ENCODE measurements at places on chromosomes 13 and 19.
A peak's percentile ranks its signal among the peaks of the same experiment; 100 is the strongest.

DNA sequence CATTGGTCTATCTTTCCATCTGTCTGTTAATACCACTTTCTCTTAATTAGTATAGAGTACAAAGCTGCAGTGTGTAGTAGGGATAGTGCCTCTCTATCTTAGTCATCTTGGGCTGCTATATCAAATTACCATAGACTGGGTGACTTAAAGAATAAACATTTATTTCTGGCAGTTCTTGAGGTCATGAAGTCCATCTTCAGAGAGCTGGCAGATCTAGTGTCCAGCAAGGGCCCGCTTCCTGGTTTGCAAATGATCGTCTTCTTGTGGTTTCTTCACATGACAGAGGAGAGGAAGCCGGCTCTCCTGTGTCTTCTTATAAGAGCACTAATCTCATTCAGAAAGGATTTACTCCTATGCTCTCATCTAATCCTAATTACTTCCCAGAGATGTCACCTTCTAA, 6.1 kb downstream of the ZNF700 start:
- no peak for DNase-seq

- no peak for DNase-seq
Observed at GRCh38 chr19:58067240-58067912, 8.3 kb downstream of the ZNF135 start.

DNA sequence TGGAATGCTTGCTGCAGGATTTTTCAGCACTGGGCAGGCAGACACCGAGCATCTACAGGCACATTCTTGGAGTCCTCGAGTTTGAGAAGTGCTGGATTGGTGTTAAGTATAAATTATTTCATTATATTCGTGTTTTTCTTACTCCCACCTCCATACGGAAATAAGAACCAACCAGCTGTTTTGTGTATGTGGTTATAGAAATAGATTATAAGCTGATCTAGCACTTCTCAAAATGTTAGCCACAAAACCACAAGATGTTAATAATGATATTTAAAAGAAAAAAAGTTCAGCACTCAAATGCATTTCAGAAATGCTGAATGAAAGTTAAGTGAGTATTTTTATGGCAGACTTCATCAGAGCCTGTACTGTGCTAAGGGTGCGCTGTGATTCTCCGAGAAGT, 24.0 kb upstream of the TEX29 start:
- no peak for DNase-seq

GRCh38 chr13:50292081-50292480, 276.8 kb downstream of the KCNRG start:
- no peak for DNase-seq

GRCh38 chr19:42554046-42554575, 25.8 kb upstream of the CEACAM1 start:
- DNase-seq: no peak

- DNase-seq: no peak
Observed at GRCh38 chr19:29635963-29636362, 29.3 kb upstream of the PLEKHF1 start.

- DNase-seq: no peak
Observed at GRCh38 chr19:8163759-8164158, 14.4 kb upstream of the FBN3 start.

- DNase-seq: no peak
Observed at GRCh38 chr13:24822640-24823039, 58.7 kb downstream of the RNF17 start.

- DNase-seq: no peak
Observed at GRCh38 chr19:4598712-4599111, 39.2 kb upstream of the SEMA6B start.

GRCh38 chr19:15614507-15615379, at the start of gene CYP4F8:
Gene CYP4F8, plus strand, starts transcription at chr19:15615218. Its CDS starts 399 bp downstream, at chr19:15615617.
- no peak for DNase-seq

DNA sequence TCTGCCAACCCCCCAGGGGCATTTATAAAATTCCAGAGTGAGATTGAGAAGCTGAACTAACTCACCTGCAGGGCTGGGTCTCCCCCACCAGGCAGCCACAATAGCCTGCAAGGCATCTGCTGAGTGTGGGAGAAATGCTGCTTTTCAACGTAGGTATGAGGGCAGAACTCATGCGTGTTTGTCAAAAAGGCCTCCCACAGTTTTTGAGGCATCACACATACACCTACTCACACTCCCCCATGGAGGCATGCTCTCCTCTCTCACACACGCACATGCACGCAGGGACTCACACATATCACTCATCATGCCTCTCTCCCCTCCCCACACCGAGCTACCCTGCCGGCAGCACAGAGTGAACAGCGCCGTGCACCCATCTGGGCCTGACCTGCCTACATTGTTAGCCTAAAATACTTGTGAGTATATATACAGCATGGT, 390.5 kb downstream of the FGF9 start:
- DNase-seq: no peak

DNA sequence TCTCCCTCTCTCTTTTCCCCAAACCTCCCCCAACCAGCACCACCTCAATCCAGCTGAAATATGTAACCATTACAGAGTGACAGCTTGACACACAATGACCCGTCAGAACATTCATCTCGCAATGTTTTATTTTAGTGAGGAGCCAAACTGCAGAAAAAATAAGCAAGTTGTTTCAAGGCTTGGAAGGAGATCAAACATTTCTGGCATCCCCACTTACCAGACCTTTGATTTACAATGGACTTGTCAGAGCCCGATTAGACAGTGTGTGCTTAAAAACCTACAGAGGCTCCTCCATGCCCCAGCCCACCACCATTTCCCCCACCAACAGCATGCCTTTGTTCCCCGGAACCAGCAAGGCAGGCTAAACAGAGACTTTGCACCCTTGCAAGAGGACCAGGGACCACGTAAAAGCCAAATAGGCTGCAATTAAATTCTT, 382.8 kb upstream of the ZNF507 start:
- no peak for DNase-seq

- no peak for DNase-seq
Observed at GRCh38 chr13:27522847-27523246, 72.5 kb upstream of the MTIF3 start.

- no peak for DNase-seq
Observed at GRCh38 chr13:96769874-96770273, 224.4 kb downstream of the OXGR1 start.

- DNase-seq: no peak
Observed at GRCh38 chr13:20669162-20669561, 34.3 kb upstream of the IL17D start.

- no peak for DNase-seq
Observed at GRCh38 chr19:52206481-52206880, 16.6 kb downstream of the PPP2R1A start.

- no peak for DNase-seq
Observed at GRCh38 chr19:50668416-50668815, 19.2 kb downstream of the C19orf81 start.

- DNase-seq: no peak
Observed at GRCh38 chr13:44191504-44192171, 182.0 kb upstream of the SERP2 start.

DNA sequence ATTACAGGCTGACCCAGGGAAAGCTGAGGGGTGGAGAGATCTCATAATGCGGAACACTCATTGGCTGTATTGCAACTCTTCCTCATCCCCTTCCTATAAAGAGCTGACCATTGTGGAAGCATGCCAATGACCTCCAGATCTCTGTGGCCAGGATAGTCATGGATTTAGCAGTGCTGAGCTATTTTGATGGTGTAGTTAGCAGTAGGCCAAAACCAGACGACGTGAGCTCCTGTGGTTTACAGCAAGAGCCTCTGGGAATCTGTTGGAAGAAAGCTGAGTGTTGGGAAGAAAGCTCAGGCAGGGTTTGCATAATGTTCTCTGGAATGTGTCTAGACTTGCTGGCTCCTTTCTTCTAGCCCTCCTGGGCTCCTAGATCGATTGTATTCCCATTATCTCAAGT, 187.5 kb upstream of the GPC6 start:
- no peak for DNase-seq

- peak; percentile 54 for DNase-seq
Observed at GRCh38 chr19:46713781-46714443, 3.0 kb downstream of the PRKD2 start.

GRCh38 chr13:107067381-107067780, 499.4 kb upstream of the ARGLU1 start:
- DNase-seq: no peak

- no peak for DNase-seq
Observed at GRCh38 chr19:49746206-49746958, 16.7 kb downstream of the TSKS start.

- DNase-seq: no peak
Observed at GRCh38 chr13:108494991-108495645, 134.3 kb upstream of the MYO16 start.

DNA sequence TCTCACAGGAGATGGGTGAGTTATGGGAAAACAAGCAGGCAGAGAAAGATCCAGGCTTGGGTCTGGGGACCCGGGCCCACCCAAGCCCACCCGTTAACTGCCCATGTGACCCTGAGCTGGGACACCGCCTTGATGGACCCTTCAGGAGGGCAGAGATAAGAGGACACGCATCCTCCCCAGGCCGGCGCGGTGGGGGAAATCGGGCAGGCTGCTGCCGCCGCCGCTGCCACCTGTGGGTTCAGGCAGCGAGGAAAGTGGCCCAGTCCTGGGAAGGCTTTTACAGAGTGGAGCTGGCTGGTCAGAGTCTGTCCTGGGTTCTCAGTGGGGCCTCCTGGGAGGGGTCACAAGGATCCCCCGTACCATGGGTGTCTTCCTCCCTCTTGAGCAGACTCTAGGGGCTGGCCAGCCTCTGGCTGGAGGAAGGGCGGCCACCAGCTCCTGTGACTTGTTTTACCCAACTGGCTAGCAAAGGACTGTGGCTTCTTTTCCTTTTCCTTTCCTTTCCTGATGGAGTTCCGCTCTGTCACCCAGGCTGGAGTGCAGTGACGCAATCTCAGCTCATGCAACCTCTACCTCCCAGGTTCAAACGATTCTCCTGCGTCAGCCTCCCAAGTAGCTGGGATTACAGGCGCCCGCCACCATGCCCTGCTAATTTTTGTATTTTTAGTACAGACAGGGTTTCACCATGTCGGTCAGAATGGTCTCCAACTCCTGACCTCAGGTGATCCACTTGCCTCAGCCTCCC, 155.4 kb downstream of the KDM4B start:
- DNase-seq: no peak

DNA sequence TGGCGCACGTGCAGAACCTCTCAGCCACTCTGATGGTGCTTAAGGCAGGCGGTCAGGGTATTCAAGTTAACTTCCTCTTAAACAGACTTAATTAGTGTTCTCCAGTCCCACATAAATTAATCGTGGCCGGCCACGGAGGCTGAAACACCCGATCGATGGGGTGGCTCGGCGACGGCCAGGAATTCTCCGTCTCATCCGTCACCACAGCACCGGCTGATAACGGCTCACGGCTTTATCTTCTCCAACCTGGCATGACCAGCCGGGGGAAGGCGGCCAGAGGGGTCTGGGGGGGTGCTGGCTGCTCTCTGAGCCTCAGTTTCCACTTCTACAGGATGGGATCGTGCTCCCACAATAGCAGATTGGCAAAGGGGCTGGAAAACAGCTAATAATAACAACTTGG, 32.6 kb upstream of the TCF3 start:
- DNase-seq: no peak

DNA sequence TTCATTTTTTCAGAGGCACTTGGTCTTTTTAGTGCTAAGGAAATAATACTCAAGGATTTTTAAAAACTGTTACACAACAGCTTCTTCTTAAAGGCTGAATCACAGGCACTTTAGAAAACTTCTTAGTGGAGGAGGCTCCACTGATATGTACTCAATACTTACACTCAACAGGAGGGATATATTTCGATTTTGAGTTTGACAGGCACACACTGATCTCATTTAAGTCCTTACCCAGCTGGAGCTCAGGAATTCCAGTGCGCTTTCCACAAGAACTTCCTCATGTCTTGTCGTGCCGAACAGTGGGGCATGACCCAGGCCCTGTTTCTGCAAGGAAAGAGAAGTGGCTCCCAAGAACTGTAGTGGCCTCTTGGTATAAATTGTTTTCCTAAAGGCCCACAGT, 103.8 kb downstream of the RGCC start:
- no peak for DNase-seq

- DNase-seq: no peak
Observed at GRCh38 chr19:16398530-16399249, 73.1 kb downstream of the EPS15L1 start.

DNA sequence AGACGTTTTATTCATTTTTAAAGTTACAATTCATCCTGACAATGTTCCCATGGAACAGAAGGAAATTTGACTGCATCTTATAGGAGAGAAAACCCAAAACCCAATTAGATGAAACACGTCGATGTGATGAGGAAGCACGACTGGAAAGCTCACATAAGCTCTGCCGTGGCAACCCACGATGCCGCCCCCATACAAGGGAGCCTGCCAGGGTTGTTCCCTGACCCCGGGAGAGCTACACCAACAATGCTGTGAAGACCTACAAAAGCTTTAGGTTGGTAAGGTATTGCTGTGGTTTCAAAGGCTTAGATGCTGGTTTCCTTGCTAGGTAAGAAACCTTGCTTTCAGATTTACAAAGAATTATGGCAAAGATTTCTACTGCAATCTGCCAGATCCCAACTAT, 393.1 kb downstream of the KLF12 start:
- no peak for DNase-seq

DNA sequence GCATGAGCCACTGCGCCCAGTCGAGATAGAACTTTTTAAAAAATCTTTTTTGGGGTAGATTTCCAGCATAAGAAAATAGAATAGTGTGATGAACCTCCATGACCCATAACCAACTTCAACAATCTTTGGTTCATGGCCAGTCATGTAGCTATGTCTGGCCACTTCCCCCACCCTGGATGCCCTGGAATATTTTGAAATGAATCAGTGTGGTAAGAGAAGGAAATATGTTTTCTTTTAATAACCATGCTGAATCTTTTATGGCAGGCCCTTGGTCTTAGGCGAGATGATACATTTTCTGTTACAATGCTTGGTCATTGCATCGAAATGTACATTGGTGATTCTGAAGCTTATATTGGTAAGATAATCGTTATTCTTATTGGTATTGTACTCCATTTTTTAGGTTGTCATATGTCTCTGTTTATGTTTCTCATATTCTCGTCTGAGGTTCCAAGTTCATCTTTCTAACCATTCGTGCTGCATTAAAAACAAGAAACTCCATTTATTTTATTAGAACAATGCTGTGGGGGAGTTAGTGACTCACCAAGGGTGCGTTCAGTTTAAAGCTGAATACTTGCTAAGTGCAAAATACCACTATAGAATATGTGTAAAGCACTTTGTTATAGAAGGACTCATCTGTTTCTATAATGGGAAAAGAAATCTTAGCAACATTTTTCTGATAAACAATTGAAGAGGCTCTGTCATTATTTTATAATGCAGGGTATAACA, 16.4 kb upstream of the UPF3A start:
- DNase-seq: peak; percentile 44
